ENCODE measurements at places on chromosomes 2 and 18. TPM values are rescaled to one million over a fixed set of nuclear protein-coding genes. Genes with fewer than 3 reads are reported as not detected.

DNA sequence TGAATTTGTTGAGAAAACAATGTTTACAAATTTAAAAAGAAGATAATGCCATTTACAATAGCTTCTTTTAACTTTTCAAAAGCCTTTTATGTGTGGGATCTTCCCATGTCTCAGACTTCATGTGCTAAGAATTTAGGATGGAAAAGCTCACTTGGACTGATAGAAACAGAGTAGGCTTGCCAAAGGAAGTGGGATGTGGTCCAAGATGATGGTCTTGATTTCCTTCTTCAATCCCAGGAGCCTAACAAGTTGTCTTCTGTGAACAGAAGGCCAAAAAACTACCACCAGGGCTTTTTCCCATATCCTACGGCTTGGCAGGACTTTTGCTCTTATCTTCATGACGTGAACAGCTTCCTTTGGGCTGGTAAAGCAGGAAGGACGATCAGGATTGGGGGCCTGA is 9.5 kb downstream of the CXCR4 start:
- no peak for DNase-seq

- no peak for DNase-seq
Measured at GRCh38 chr2:239879423-239880084, 145.6 kb downstream of the NDUFA10 start.

The RPS27A gene
- 1,417 TPM for total RNA-seq

The TUBB8B gene
- 0.67 TPM for total RNA-seq

The LIMS4 gene
- 1.0 TPM for total RNA-seq

DNA sequence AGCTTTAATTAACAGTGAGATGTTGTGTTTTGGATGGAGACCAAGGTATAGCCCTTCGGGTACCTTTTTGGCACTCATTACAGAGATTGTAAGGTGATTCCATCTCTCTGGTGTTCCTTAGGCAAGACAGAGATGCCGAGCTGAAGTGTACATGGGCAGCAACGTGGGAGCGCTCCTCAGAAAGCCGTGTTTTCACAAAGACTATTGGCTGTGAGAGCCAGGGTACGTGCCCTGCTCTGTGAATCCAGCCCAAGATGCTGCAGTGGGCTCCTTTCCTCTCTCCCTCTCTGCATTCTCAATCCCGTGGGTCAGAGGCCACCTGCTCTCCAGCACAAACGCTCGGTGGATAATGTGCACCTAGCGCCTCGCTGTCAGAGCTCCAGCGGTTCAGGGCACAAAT is 203.0 kb upstream of the EPHA4 start:
- no peak for DNase-seq

The LCLAT1 gene
- total RNA-seq, result 23.9 TPM

- DNase-seq, result no peak
Measured at GRCh38 chr2:143645921-143646645, 516.9 kb downstream of the ARHGAP15 start.

The KCNG2 gene
- not detected for total RNA-seq

The STAT4 gene
- 0.71 TPM for total RNA-seq

DNA sequence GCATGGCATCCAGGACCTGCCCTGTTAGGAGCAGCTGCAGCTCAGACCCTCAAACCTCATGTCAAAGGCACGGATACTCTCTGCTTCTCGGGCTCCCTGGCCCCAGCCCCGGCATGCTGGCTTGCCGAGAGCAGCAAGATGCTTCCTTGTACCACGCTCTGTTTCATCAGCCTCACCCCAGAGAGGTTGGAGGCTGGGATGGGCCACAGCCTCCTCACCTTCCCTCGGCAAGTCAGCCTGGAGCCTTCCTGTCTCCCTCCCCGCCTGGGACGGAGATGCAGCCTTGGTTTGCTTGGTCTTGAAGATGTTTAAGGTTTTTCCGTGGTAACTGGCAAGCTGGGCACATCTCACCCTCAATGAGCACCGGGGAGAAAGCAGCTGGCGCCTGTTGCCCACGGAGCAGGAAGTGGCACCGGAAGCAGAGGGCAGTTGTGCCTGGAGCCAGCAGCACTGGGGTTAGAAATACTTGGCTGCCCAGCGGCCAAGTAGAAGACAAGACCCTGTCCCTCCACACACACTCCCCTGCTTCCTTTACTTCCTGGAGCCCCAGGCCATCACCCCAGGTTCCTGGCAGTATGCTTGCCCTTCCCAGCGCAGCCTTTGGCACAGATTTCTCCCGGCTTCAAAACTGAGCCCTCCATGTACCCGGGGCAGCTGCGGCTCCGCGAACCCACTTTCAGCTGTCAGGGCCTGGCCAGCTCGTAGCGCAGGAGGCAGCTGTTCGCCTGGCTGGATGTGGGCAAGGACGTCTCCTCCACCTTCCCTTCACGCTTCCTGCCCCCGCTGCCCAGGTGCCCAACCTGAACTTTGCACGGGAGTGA is 17.4 kb downstream of the FBLN7 start:
- no peak for DNase-seq

DNA sequence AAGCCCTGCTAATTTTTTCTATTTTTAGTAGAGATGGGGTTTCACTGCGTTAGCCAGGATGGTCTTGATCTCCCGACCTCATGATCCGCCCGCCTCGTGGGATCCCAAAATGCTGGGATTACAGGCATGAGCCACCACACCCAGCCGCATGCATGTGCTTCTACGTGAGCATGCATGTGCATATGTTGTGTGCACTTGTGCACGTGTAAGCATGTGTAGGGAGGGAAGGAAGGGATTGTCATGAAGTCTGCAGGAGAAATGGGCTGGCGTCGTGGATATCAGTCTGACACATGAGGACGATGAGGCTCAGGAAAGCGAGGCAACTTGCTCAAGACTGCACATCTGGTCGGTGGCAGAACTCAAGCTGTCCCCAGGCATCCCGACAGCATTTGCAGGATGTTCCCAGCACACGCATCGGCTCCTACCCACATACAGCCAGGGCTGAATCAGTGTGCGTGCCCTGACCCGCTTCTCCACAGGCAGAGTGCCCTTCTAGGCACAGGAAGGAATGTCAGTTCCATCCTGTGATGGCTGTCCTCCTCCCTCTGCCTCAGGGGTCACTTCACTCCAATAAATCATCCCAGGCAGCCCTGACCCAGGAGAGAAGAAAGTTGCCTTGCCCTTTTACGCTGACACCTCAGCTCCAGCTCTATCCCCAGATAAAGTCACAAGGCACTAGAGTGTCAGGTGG is 49.9 kb upstream of the SLC14A2 start:
- DNase-seq, result peak; percentile 92

DNA sequence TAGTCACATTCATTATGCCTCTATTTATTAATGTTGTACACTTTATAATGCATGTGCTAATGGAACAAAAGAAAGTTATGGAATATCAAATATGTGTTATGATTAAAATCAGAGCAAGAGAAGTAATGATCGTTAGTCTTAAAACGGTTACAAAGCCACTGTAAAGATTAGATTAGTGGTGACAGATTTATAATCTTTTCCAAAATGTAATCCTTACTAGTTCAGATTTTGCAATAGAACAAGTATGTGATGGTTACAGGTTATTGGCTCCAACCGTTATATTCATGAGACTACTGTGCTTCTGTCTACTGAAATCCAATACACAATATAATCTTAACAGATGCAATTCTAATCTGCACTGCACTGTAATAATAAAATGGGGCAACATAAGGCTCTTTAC is 180.6 kb downstream of the ZNF521 start:
- no peak for DNase-seq

The CPLX4 gene
- total RNA-seq, result not detected

The NEB gene
- 0.27 TPM for total RNA-seq

GRCh38 chr2:169579044-169579443 is 5.1 kb upstream of the PPIG start:
- DNase-seq, result no peak

- no peak for DNase-seq
Measured at GRCh38 chr2:182543741-182544525, 117.1 kb upstream of the PDE1A start.

The MTCL1 gene
- total RNA-seq, result 28.8 TPM

- peak; percentile 93 for DNase-seq
Measured at GRCh38 chr2:120262761-120263428, 10.2 kb downstream of the RALB start.

DNA sequence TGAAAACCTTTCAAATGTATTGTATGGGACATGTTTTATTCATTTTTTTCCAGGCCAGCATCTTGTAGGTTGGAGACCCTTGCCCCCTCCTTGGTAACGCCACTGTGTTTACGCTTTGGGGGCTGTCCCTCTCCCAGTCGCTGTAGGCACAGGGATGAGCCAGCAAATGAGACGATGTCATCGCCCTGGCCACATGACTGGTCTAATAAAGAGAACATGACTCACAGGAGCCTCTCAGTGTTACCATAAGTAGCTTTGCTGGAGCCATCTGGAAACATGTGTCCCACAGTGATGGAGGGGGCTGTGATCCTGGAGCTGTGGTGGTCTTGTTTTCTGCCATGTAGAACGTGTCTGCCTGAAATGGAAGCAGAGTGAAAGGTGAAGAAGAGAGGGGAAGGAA is 78.9 kb downstream of the CD8B2 start:
- DNase-seq, result no peak

The HJURP gene
- 40.1 TPM for total RNA-seq

- peak; percentile 77 for DNase-seq
Measured at GRCh38 chr18:36315736-36316135, 18.2 kb downstream of the FHOD3 start.

Measured in foreskin keratinocyte (primary cell).